ENCODE measurements at places on chromosomes 6 and 20. TPM values are rescaled to one million over a fixed set of nuclear protein-coding genes. Genes with fewer than 3 reads are reported as not detected.

Gene TP53TG5
- not detected for total RNA-seq

Gene WFDC5
- total RNA-seq, result not detected

Gene EPHA7
- total RNA-seq, result not detected

Gene NEDD9
- 52.9 TPM for total RNA-seq

Gene SLC9A8
- total RNA-seq, result 21.1 TPM

Gene CLVS2
- total RNA-seq, result not detected

Gene SLC22A3
- not detected for total RNA-seq

Gene GRIK2
- not detected for total RNA-seq

Gene EDN3
- total RNA-seq, result not detected

Gene DEFB132
- not detected for total RNA-seq

Gene SLA2
- total RNA-seq, result 65.7 TPM

Gene PNLDC1
- total RNA-seq, result 0.43 TPM

Gene CST2
- total RNA-seq, result not detected

Gene PAX1
- total RNA-seq, result not detected

Gene PDE10A
- not detected for total RNA-seq

Gene FABP7
- total RNA-seq, result not detected

Gene CHRNA4
- not detected for total RNA-seq

Gene ECT2L
- total RNA-seq, result not detected

Gene VIP
- total RNA-seq, result not detected

Gene MAP3K5
- 22.4 TPM for total RNA-seq

Gene PTCHD4
- total RNA-seq, result not detected

Gene HCRTR2
- not detected for total RNA-seq

Gene REM1
- total RNA-seq, result not detected

Gene CLDN20
- not detected for total RNA-seq

Gene MAN1A1
- total RNA-seq, result 7.9 TPM

Gene NINL
- total RNA-seq, result 2.9 TPM

Gene GNAS-AS1
- 1.7 TPM for total RNA-seq

Data from activated naive CD4-positive, alpha-beta T cell treated with anti-CD3 and anti-CD28 coated beads, Interleukin-2, amount 10 ng/mL, durations not matched to agents 5 hours and 36 hours (primary cell).